Hematopoietic multipotent progenitor cell treated with erythropoietin and hydrocortisone succinate and interleukin-3 and kit ligand, for 4 days (in vitro differentiated cells): ENCODE measurements at places on chromosomes 7 and 10.

DNA sequence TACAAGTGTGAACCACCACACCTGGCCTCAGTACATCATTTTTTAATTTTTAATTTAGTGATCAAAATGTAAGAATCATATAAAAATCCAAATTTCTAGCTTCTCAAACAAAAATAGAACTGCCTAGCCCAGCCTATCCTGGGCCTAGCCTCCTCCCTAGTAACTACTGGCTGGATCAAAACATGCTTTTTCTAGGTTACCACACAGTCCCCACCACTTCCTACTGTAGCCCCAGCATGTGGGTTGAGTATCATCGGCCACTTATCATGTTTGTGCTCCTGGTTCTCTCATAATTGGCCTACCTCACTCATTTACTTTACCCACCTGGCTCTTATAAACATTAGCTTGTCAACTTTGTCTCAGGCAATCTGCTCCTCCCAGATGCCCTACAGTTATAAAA, 52.9 kb downstream of the DNAJC12 start:
- DNase-seq = peak; percentile 50

GRCh38 chr10:131937836-131938235, 37.0 kb downstream of the PPP2R2D start:
- DNase-seq = no peak

- DNase-seq = no peak
These were observed 1.7 kb downstream of the VPS37D start for GRCh38 chr7:73669288-73669701.

GRCh38 chr7:23449941-23450340, 20.4 kb downstream of the IGF2BP3 start:
- DNase-seq = no peak

- DNase-seq = peak; percentile 53
These were observed 415.6 kb upstream of the NPVF start for GRCh38 chr7:25643770-25644394.

DNA sequence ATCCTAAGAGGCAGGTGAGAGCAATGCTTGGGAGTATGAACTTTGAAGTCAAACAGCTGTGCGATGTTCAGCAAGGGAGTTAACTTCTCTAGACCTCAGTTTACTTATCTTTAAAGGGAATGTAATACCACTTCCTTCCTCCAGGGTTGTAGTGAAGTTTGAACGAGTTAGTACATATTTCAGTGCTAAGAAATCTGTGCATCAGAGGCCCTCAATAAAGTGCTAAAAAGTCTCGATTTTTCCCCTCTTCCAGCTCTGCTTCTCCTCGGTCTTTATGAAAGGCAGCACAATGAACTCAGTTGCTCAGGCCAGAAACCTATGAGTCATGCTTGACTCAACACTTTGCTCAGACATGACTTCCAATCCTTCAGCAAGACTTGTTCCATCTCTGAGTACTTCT, 418.9 kb downstream of the MDFIC start:
- DNase-seq = peak; percentile 4

DNA sequence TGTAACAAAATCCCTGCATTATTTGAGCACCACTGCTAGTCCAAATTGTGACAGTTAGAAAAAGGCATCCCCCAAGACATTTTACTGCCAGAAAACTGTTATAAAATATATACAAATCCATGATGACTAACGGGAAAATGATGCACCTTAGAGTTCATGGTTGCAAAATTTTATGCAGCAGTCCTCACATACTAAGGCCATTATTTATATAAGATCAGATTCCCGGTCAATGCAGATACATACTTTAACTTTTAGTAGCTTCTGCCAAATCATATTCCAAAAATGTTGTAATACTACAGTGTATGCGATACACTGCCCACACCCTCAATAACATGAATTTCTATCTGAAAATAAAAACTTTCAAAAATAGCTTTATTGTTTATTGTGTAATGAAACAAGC, 239.9 kb upstream of the ZNF32 start:
- no peak for DNase-seq

DNA sequence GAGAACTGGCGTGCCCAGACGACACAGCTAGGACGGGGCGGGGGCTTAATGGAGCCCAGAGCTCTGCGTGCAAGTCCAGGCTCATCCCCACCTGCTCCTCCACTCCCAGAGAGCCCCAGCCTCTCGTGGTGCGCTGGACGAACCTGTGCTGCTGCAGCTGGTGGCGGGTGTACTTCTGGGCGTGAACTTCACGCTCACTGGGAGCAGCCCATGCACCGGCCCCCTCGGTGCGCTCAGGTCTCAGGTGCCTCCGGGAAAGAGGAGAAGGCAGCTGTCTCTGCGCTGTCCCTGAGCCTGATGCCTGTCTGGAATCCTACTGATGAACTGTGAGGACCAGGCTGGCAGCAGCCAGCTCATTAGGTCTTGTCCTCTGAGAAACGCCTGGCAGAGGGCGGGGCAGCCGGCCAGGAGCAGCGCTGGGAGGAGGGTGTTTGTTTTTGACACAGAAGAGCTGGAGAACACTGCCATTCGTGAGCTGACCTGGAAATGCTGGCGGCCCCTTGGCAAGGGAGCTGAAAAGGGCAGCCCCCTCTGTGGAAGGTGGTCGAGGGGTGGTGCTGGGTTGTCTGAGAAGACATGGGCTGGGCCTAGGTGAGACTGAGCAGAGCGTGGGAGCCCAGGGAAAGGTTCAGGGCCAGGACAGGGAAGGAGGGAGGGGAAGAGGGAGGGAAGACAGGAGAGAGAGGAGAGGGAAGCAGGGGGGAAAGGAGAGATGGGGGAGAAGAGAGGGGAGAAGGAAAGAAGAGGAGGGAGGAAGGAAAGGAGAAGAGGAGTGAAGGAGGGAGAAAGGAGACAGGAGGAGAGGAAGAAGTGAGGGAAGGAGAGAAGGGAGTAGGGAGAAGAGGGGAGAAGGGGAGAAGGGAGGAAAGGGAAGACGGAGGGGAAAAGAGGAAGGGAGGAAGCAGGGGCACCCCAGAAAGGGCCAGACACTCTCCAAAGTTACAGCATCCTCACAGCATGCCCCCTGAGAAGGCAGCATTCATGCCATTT, 53.5 kb upstream of the TNS3 start:
- DNase-seq = no peak

- no peak for DNase-seq
These were observed 38.7 kb downstream of the CDK6 start for GRCh38 chr7:92797693-92798092.

GRCh38 chr10:124754227-124754626, 10.0 kb upstream of the FAM53B start:
- DNase-seq = no peak

DNA sequence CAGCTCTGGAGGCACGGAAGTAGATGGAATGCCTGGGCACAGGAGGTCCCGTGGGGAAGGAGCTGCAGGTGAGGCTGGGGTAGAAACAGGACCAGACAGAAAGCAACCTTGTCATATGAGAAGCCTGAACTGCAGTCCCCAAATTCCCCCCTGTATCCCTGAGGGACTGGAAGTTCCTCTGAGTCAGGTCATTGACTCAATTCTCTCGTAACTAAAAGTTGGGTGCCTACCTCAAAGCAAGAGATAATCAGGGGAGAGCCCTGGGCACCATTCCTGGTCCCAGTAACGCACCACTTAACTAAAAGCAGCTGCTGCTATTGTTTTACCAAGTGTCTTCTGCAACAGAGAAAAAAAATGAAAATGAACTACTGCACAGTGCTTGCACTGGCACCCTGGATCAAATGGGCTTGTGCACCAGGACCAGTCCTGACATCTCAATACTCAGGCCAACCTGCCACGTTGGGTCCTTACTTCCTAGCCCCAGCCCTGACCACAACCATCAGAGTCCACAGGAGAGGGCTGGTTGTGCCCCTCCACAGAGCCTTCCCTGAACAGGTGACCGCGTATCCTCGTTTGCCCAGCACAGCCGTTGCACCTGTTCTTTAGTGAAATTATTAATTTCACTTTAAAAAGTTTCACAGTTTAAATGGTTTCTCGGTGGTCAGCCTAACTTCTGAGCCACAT, 79.3 kb downstream of the GRID1 start:
- DNase-seq = no peak

- DNase-seq = no peak
These were observed 12.8 kb downstream of the CREB3L2 start for GRCh38 chr7:137989094-137989493.
